ENCODE measurements at places on chromosomes 7 and 10.

DNA sequence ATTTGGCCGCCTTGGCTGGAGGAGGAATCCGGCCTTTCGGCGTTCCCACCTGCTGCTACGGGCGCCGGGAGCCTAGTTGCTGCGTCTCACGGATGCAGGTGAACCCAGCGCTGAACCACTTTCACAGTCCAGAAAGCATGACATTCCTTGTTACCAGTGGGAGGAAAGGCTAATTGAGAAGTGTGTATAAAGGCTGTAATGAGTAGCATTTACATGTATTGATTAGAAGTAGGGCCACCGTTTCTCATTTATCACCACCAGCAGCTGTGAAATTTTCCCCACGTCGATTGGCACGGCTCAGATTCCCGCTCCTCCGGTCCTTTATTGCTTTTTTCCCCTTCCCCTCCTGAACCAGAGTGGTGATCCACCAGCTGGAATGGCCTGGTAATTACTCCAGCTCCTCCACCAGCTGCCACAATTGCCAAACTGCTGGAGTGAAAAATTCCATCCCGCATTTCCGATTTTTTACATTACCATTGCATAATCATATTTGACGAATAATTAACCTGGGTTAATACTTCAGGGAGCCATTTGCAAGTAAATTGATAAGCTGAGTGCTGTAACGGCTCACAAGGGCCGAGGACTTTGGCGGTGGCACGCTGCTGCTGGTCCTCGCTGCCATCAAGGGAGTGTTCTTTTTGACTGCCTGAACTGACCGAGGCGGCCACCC lies 153.3 kb downstream of the POU6F2 start:
- no peak for ATAC-seq

DNA sequence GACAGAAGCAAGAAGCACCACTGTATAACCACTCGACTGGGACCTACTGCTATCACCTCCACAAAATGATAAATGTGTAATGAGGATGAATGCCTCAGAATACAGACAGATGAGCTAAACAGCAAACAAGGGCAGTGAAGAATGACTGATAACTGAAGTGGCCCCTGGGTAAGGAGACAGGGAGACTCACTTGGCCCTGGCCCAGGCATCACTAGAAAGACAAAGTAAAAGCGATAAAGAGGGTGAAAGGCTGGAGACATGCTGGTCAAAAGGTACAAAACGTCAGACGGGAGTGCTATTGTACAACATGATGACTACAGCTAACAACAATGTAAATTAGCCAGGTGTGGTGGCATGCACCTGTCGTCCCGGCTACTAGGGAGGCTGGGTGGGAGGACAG lies 27.8 kb upstream of the APBB1IP start:
- ATAC-seq, result no peak

DNA sequence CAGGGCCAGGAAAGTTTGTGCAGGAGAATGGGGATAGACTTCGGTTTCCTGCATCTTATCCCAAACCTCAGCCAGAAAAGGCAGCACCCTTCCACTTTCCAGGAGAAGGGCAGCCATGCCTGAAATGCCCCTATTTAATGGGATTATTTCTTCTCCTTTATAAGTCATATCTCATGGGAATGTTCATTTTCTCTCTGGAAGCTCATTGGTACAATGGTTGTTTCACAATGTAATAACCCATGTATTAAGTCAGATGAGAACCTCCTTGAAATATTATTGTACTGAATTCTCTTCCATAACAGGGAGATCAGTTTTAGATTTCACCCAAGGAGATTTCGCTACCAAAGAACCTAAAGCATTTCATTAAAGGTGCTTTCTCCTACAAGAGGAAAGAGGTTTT lies 457.5 kb downstream of the KCNMA1 start:
- ATAC-seq, result no peak

DNA sequence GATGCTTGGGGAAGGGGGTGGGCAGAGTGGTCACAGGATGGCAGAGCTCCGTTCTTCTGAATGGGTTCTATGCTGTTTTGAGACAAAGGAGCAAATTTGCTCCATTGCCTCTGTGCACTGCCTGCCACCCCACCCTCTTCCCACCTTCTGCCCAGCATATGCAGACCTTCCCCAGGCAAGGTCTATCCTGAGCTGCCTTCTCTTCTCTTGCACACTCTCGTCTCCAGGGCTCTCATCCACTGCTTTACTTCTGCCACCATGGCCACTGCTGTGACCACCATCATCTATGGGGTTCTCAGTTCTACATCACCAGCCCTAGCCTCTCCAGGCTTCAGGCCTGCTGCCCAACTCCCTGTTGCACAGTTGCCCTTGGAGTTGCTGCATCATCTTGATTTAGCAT lies 230.4 kb downstream of the TMEM178B start:
- ATAC-seq, result no peak

- ATAC-seq, result no peak
Measured at GRCh38 chr7:31850066-31850465, 163.1 kb downstream of the PPP1R17 start.

GRCh38 chr7:158856883-158857668 lies 718 bp downstream of the DYNC2I1 start:
- no peak for ATAC-seq

GRCh38 chr10:16274911-16275310 lies 161.9 kb upstream of the PTER start:
- no peak for ATAC-seq

DNA sequence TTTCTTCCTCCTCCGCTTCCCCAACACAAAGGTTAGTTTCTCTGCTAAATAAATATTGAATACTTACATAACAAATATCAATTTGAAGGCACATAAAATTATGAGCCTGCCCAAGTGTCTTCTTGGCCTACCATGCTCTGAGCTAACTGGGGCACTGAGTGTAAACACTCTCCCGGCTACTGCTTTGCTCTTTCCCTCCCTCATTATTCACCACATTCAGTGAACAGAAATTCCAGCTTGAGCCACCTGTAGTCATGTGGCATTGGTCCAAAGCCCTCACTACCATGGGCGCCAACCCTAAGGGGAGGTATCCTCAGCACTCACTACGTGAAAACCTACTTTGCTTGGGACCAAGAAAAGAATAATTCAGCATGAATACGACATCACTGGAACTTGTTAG lies 409.0 kb downstream of the KCNMA1 start:
- no peak for ATAC-seq

- ATAC-seq, result no peak
Measured at GRCh38 chr10:95134490-95134889, 59.5 kb upstream of the ACSM6 start.

- ATAC-seq, result no peak
Measured at GRCh38 chr10:20088061-20088701, 271.9 kb downstream of the PLXDC2 start.

DNA sequence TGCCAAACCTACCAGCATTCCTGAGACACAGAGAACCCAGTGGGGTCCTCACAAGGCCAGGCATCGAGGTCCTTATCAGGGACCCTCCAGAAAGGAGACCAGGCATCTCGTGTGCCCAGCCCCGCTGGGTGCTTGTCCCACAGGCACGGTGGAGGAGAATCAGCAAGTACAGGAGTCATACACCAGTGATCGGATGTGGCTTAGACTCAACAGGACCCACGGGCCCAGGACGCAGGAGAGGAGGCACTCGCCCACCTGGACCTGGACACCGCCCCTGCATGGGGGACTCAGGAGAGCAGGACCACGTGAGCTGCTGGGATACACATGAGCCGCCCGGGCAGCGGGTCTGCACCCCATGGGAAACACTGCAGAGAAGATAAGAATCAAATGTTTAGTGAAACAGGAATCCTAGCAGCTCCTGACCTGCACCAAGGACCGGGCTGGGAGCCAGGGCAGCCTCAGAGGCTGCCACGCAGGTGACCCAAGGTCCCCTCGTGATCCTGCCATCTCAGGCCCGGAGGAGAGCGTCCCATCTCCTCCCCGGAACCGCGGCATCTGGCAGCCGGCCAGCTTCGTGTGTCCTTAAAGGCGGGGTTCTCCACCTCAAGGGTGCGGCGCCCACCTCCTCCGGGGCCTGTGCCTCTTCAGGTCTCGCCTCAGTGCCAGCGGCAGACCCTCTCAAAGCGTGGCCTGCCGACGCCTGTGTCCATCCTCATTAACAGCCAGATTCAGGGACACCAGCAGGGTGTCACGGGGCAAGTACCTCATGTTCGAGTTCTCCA lies 59.2 kb downstream of the FOXL3 start:
- no peak for ATAC-seq

GRCh38 chr7:48207155-48207675 lies 36.0 kb downstream of the ABCA13 start:
- ATAC-seq, result no peak
